ENCODE measurements at places on chromosomes 1 and 21.

DNA sequence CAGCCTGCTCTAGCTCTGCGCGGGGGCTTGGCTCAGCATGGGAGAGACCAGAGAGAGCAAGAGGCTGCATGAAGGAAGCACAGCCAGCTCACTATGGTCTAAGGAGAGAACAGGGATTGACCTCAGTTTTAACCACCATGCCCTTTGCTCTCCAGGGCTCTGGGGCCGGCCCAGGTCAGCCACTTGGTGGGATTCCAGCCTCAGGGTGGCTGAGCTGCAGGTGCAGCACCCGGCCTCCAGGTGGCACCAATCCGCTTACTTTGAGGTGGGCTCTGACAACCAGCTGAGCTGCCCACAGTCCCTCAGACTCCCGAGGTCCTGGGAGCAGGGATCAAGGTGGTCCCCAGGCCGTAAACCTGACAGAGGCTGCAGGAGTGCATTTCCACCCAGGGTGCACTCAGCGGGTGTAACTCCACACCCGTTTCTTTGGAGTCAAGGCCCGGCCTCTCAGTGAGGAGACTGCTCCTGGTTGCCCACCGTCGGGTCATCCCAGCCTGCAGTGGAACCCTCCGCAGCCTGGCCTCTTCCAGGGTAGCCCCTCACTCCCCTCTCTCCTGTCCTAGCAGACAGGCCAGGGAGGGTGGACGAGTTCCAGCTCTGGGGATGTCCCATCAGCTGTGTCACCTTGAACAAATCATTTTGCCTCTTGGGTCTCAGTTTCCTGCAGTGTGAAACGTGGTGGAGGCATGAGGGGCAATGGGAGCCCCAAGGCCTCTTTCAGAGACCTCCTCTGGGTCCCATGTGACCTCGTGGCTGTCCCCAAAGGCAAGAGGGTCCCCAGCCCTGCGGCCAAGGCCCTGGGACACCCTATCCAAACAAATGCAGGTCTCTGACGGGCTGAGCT, 607 bp upstream of the LGR6 start:
- peak; percentile 76 for DNase-seq

- DNase-seq = no peak
These were observed 184.7 kb upstream of the SGIP1 start for GRCh38 chr1:66349242-66349641.

DNA sequence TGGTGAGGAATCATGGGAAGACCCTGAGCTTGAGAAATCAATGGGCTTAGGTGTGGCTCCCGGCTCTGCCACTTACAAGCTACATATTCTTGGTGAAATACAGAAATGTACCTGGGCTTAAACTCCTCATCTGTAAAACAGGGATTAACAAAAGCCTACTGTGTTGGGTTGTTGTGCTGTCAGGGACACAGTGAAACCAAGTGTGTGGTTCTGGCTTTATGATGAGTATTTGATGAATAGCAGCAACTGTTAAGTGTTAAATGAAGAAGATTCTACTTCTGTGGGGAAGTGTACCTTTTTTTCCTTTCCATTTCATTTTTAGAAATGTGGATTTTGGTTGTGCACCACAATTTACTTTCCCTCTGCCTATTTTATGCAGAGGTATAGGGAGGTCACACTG, 41.1 kb upstream of the DUSP10 start:
- DNase-seq = no peak

DNA sequence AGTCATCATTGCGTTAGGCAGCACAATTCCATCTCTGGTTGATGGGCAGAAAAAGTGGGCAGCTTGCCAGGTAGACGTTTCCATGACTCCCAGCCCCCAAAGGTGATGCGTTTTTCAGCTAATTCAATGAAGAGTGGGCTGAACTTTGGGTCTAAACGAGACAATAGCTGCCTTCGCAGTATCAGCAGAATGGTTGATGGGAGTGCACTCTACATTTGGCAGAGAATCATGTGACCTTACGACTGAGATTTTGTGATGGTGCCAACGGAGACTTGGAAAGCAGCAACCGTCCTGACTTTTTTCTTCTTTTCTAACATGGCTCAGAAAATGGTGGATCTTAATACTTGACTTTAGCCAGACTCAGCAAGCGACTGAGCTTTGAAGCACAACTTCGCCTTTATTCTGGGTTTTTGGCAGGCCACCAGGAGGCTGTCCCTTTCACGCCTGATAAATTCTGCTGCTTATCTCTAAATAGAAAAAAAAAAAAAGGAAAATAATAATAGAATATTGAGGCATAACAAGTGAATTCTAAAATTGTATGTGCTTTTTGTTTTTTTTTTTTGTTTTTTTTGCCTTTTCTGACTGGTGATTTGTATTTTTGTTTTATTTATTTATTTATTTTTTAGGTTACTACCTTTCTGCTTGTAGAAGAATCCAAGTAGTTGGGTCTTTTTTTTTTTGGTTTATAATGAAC, 804.8 kb downstream of the USP25 start:
- DNase-seq = no peak

DNA sequence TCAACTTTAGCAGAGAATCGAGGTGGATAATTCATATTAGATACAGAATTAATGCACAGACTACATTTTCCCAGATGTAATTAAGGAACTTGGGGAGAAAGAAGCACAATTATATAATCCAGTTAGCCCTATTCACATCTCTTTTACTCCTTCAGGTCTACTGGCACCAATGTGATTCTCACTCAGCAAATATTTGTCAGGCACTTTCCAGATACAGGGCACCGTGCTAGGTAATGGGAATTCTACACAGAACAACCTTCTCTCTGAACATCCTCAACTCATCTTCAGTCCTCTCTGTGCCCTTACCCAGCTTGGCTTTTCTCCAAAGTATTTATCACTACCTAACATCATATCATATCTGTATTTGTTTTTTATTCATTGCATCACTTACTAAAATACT, 15.6 kb upstream of the PROX1 start:
- DNase-seq = no peak

DNA sequence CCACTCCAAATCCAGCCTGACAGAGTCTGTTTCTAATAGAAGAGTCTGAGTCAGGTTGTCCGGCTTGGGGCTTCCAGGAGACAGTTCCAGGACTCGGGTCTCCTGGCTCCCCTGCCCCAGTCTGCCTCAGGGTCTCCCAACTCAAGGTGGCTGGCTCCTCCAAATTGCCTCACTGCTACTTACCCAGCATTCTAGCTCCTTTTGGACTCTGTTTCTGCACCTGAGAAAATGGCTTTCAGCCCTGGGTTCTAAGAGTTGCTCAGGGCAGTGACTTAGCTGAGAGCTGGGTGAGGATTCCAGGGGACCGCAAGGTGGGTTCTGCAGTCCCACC, 5.5 kb upstream of the IGFN1 start:
- no peak for DNase-seq

DNA sequence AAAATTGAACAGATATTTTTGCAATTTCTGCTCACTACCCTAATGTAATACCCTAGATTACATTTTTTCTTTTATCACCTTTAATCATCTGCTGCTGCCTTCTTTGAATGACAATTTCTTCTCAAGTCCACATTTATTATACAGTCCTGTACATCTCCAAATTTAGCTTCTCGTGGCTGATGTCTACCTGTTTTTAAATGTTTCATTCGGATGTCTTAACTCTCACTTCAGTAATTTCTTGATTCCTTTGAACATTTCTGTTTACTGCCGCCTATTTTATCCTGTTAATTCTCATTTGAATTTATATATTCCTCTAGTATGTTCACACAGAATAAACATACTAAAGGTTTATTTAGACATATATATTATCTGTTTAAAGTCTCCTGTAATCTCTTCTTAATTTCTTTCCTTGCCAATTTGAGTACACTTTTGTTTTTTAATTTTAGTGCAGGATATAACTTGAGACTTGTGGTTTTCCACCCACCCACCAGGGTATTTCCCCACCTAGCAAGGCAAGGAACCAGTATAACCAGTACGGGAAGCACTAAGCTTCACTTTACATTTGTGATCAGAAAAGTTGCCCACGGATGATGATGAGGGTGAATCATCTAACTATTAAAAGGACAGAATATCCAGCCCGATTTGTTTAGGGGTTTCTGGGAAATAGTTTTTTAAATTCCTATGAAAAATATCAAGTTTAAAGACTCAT, 12.7 kb downstream of the INSL5 start:
- peak; percentile 41 for DNase-seq

- no peak for DNase-seq
These were observed 133.5 kb downstream of the HMGB4 start for GRCh38 chr1:33997127-33998036.

GRCh38 chr1:82143108-82143833, 342.5 kb downstream of the ADGRL2 start:
- no peak for DNase-seq

DNA sequence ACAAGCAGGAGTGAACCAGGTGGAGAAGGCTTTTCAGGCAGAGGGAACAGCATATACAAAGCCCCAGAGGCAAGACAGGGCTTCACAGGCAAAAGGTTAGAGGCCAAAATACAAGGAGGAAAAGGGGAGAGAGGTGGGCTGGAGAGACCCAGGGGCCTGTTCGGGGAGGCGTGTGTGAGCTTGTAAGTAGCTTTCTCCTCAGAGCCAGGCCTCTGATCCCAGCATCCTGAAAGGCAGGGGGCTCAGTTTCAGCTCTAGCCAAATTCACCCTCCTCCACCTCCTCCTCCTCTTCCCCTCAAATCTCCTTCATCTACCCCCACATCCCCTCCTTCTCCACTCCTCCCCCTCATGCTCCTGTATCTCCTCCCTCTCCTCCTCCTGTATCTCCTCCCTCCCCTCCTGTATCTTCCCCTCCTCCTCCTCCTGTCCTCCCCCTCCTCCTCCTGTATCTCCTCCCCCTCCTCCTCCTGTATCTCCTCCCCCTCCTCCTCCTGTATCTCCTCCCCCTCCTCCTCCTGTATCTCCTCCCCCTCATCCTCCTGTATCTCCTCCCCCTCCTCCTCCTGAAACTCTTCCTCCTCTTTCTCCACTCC, 148.6 kb downstream of the ST6GALNAC5 start:
- DNase-seq = no peak

GRCh38 chr1:2916706-2917105, 104.6 kb upstream of the ACTRT2 start:
- DNase-seq = no peak

DNA sequence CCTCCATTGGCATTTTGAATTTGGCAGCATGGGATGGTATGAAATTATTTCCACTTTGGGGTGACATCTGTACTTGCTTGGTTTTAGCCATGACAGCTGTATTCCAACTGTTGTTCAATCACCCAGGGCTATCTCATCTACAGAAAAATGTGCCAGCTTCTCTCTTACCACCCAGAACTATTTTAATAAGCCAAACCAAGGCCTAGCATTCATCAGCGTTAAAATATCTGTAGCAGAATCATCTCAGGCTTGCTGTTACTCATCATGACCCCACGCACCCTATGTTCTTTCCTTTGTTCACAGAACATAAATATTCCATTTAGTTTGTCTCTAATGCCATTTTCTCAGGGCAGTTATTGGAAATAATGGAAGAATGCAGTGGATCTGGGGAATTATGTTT, 49.8 kb downstream of the GIPC2 start:
- DNase-seq = no peak

- no peak for DNase-seq
These were observed 768 bp downstream of the EDARADD start for GRCh38 chr1:236394879-236395229.

DNA sequence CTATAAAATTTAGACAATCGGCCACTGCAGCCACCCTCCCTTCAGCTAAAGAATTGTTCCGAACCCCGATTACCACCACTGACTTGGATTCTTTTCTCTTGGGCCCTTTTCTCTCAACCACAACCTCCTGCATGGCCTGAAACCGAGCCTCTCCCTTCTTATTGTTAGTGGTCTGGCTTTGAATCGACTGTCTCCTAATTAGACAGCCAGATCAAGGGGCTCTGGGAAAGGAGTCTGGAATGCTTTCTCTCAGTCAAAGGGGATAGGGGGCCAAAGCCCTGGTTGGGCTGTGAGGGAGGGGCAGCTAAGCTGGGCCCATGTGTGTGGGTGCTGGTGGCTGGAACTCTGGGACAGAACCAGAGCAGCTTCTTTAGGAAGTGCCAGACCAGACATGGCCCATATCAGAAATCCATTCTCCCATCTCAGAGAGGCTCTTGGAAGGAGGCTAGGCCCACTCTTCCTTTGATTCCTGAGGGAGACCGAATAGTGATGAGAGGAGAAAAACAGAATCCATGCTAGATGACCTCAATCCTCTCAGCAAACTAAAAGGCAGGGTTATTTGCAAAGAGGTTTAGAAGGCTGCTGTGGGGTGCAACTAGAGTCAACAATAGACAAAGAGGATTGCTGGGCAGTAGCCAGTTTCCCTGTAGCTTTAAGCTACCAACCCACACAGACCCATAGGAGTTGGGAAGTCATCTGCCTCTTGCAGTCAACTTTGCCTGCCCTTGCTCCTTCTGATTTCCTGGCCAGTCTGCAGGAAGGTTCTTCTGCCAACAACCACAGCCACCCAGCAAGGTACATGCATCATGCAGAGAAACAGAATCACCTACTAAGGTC, 117.6 kb downstream of the AK5 start:
- DNase-seq = no peak

GRCh38 chr1:207280706-207281105, 40.8 kb upstream of the CD55 start:
- no peak for DNase-seq

DNA sequence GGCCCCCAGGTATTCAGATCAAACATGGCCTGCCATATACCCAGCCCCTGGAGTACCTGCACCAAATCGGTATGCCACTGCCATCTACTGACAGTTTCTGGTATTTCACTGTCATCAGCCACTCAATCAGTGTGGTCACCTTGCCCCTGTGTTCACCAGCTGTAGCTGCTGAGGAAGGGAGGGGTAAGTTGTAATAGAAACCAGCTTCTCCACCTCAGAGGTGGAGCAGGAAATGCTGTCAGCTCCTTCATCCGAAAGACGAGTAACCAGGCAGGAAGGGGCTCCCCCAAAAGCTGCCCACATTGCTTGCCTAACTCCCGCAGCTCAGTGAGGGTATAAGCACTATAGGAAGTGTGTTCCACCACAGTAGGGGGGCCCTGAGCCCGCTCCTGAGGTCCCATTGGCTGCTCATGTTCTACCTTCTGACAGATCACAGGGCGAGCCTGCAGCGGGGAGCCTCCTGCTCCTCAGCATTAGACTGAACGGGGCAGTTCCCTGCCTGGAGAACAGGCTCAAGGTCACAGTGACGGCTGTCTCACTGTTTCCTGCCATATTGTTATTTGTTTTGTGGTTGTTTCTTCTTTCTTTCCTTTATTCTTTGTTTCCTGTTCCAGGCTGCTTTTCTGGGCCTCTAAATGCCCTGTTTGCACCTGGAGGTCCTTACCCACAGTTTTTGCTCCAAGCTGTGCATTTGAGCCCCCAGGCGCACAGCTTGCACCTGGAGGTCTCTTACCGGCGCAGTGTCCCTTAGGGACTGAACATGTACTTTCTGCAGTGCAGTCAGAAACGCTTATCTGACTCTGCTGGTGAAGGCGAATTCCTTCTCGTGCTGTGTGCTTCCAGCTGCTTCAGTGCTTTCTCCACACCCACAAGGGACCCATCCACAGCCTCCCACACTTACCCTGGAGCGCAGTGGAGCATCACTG, 1638.3 kb downstream of the MRPL39 start:
- DNase-seq = peak; percentile 66

- DNase-seq = no peak
These were observed 10.7 kb downstream of the KCNA10 start for GRCh38 chr1:110508028-110508940.

All from activated T-cell treated with anti-CD3 and anti-CD28 coated beads, Interleukin-2, amount 50 U/mL, for 24 hours (primary cell).